ENCODE measurements at places on chromosomes 7 and 10.

DNA sequence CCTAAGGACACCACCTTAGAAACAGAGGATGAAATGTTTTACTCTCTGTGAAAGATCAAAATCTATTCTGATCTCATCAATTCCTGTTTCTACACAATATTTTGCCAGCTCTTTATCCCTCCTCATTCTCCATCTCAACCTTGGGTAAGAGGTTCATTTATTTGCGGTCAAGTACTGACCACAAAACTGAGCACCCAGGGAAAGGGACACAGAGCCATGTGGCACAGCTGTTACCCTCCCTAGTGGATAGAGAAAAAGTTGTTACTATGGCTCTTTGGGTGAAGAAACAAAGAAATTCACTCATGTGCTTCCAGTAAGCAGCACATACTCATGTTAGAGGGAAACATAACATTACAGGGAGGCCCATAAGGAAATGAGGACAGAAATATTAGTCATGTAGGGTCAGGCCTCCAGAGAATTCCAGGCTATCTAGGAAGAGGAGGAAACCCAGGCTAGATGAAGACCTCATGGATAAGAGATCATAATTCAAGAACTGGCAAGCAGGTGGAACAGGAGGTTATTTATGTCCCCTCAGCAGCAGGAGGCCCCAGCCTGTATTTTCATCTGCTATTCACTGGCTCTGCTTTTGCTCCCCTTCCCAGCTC, 114.5 kb downstream of the ATE1 start:
- no peak for DNase-seq

DNA sequence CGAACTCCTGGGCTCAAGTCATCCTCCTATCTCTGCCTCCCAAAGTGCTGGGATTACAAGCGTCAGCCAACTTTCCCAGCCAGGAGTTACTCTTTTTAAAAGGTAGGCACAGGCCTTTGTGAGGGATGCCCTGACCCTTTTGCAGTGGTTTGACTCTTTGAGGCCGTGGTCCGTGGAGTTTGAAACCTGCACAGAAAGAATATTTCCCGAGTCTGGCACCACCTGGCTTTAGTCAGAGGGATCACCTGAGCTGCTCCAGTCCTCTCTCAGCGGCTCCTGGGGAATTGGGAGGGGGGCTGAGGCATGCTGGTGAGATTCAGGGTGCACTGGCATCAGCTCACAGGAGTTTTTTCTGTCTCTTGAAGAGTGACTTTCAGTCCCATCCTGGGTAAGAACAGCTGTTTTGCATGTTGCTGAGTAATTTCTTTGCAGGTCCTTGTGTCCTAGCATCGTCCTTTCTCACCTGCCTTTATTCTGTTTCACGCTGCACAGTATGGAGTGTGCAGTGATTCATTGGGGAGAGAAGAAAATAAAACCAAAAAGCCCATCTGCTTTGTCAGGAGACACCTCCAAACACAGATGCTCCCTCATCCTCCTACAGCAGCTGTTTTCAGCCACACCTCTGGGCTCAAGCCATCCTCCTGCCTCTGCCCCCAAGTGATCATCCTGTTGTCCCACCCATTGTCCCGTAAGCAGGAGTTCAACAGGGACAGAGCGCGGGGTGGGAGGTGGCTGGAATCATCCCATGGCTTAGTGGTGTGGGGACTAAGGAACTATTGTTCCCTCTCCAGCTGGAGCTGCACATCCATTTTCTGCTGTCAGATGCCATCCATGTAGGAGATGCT, 284.7 kb downstream of the CAMK1D start:
- DNase-seq = no peak

DNA sequence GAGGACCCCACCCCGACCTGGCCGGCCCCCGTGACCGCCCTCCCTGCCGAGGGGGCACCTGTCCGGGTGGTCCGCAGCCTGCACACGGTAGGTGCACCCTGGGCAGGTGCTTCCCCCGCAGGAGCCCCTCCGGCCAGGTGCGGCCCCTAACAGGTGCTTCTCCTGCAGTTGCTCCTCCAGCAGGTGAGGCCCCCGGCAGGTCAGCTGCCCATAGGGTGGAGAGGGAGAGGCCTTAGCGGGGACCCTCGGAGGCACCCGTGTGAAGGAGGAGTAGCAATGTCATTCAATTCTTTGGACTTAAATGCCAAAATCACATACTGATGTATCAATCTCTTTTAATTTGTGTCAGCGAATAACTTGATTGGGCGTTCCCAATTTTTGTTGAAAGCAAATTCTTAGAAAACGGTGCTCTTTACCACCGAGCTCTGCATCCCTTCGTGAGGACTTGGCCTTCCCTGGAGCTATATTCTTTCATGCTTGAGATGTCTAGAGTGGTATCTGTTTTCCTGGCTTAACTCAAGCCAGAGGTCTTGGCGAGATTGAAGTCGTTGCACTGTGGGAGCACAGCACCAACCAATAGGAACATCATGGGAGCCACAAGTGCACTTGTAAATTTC, 738 bp upstream of the NCAPG2 start:
- no peak for DNase-seq

DNA sequence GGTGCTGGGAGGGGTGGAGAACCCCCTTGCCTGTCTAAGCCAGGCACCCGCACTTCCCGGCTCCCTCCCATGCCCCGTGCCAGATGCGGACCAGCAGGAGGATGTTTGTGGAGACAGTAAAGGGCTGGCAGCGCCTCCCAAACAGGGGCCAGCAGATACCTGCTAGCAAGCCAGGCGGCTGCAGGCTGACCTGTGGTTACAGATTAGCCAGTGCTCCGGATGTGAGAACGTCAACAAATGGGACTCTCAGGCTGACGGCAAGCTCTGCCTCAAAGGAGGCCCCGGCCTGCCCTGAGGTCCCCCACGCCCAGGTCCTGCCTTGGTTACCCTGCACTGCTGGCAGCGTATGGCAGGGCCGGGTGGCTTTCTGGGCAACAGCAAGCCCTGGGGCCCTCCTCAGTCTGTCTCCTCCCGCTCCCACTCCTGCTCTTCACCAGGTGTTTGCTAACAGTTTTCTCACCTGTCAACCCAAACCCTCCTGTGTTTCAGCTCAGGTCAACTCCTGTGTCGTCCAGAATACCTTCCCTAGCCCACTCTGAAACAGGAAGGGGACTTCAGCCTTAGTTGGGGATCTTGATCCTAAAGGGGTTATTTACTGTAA, 85.4 kb downstream of the NEURL1 start:
- no peak for DNase-seq

DNA sequence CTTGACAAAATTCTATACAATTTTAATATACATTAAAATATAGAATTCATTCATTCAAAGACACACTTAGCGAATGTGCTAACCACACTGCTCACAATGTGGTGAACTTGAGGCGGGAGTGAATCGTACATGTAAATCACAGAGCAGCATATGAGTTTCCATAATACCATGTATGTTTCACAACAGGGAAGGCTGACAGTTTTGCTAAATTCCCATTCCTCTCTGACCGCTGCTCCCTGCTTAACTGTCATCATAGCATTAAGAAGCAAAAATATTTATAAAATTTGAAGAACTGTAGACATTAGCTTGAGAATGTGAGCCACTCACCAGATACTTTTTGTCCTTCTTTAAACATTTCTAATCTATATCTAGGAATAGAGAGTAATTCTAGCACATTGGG, 763.3 kb downstream of the MAGI2 start:
- no peak for DNase-seq

GRCh38 chr7:141053626-141054025, 20.2 kb upstream of the TMEM178B start:
- DNase-seq = no peak

DNA sequence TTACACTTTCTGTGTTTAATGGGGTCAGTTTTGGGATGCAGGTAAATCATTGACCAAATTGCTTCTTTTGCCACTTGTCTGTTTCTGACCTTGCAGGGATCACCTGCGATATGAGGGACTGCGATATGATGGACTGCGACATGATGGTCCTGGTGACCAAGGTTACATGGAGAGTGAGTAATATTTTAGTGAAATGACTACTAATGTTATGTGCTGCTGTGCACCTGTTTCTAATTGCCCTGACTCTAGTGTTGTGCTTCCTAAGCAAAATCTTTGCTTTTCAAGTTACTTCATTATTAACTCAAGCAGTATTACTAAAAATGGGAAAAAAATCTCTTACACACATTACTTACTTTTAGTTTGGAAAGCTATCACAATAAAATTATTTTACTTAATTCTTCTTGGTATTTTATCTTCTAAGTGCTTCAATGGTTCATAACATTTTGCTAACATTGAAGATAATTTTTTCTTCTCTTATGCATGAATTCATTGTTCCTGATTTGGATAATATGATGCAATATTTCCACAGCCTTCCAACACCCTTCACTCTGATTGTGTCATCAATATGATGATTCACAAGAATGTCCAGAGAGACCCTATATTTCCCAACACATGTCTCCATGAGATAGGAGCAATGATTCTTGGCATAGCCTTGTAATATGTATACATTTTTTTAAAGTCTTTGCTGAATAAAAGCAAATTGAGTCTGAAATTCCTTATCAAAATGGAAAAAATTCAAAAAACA, 306.2 kb upstream of the AKR1E2 start:
- peak; percentile 31 for DNase-seq

- no peak for DNase-seq
Measured at GRCh38 chr7:149849174-149849573, 11.0 kb downstream of the ZNF862 start.

DNA sequence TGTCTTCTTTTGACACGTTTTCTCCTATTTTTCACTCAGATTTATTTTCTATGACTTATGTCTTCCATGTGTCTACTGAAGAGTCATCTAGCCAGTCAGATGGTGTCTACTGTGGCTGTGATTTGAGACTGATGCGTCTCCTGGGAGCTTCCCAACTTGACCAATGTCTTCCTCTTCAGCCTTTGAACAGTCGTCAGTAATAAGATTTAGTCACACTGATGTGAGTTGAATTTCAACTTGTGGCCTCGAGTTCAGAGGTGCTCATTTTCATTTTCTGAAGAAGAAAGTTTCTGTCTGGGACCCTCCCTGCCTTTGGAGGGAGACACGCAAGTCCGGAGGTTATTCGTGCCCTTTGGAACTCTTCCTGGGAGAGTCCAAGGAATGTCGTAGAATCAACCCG, 221.9 kb upstream of the INHBA start:
- DNase-seq = no peak

DNA sequence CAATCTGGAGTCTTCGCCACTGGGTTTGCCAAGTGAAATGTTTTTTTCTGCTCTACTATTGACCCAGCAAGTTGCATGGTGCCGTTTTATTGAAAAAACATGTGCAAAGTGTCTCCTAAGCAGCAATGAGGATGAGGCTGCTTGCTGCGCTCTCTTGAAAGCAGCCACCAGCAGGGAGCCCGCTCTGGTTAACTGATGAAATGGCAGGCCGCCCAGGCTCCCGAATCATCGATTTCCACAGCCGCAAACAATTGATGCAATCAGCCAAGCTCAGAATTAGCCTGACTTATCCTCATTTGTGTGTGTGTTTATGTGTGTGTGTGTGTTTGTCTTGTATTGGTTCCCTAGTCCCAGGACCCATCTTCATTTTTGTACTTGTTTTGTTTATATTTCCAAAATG, 22.2 kb upstream of the LYZL1 start:
- peak; percentile 22 for DNase-seq

GRCh38 chr10:44935201-44935965, 24.2 kb upstream of the RASSF4 start:
- DNase-seq = peak; percentile 96

DNA sequence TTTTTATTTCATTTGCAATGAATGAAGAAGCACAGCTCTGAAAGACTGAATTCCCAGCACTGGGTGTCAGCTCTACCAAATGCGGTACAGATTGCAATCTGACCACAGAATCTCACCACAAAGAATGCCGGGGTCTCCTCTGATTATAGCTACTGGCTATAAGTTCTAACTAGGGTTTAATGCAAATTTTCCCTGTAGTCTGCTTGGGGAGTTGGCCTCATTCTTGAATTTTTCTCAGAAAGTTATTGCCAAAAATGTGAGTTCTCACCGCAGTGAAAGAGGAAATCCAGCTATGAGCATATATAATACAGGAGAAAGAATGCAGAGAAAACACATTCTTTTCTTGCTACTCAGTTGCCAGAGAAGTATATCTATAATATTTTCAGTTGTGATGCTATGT, 1255.7 kb upstream of the LRRTM3 start:
- peak; percentile 88 for DNase-seq

DNA sequence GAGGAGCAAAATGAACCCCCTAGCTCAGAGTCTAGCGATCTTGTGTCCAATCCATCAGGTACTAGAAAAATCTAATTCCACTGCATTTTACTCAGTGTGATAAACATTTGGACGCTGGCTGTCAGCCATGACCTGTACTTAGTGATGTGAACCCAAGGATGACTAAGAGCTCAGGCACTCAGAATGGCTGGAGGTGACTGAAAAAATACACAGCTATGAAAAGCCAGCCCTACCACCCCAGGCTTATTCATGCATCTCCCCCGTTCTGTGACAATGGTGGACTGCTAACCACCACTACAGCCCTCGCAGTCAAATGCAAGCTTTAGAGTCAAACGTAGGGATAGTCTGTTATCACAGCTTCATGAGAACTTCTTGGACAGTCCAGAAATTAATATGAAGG, 14.9 kb downstream of the AFAP1L2 start:
- DNase-seq = peak; percentile 82

DNA sequence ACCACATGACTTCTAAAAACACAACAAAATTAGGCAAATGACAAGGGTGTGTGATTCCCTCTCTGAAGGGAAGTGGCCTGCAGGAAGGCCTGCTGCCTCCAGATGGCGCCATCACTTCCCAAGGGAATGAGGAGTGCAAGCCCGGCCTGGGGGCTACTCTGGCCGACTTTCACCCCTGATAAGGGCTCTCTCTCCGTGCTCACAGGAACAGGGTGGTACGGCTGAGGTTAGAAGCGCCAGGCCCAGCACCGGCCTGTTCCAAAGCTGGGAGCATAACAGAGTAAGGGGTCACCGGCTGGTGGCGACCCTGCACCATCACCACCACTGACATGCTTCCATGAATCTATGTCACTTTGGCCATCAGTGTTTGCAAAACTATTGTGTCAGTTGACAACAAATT, 13.1 kb downstream of the RBP3 start:
- DNase-seq = no peak

DNA sequence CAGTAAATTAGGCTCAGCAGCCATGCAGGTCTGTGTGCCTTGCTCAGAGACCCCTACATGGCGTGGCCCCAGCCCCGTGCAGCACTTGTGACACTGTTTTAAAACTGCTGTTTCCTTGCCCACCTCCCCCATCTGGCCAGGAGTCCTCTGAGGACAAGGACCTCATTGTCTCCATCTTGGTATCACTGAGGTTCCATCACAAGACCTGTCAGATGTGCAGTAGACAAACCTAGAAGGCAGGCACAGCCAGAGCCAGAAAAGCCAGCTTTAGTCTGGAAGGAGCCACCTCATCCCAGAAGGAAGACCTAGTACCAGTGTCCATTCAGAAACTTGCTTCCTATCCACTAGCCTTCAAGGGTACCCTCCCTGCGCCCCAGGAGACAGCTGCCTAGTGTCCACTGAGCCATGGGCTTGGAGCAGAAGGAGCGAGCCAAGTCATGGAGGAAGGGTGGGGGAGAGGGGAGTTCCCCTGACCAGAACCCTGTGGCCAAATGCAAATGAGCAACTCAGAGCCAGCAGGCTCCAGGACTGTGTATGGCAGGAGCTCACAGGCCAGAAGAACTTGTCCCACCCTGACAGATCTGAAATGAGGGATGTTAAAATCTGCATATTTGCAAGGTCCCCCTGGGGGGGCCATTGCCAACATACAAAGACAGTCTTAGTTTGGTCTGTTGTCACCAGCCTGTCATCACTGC, 176.1 kb downstream of the SH3PXD2A start:
- peak; percentile 33 for DNase-seq

- no peak for DNase-seq
Measured at GRCh38 chr10:47362199-47362598, 14.0 kb downstream of the RBP3 start.
